ENCODE measurements at places on chromosomes 5 and 9.

DNA sequence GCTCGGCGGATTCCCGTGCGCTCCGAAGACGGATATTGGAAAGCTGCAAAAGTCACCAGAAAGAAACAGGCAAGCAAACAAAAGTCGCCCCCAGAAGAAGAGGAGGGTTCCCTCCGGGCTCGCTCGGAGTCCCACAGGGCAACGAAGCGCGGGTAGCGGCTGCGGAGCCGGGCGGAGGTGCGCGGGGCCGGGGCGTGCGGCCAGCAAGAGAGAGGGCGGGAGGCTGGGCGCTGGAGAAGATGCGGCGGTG is at the start of gene FBN2:
Gene FBN2, minus strand, starts transcription at position 246 of the 250 bp plus-strand sequence. CDS start 642 bp downstream, outside the sequence.
- DNase-seq = no peak

DNA sequence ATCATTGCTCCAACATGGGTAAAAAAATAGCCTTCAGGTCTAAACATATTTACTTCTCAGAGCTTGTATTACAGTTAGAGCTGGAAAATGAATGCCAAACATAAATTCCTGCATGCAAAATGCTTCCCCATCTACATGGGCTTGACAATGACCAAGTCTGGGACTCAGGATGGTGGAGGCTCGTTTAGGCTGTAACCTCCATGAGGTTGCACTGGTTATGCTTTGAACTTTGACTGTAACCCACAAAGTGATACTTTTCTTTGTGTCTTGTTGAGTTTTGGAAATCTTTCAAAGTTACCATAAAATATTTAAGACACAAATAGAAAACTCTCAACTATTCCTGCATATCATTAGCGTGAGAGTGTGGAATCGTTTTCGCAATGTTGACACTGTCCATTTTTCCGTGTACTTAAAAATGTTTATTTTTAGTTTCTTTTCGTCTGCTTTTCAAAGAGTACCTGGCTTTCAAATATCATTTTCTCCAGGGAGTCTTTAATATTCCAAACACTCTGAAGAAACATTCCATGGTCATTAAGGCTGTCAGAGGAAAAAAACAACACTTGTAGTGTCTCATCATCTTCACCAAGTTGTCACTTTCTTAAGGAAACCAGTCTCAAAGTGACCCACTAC is 487.8 kb downstream of the ENC1 start:
- DNase-seq = no peak

DNA sequence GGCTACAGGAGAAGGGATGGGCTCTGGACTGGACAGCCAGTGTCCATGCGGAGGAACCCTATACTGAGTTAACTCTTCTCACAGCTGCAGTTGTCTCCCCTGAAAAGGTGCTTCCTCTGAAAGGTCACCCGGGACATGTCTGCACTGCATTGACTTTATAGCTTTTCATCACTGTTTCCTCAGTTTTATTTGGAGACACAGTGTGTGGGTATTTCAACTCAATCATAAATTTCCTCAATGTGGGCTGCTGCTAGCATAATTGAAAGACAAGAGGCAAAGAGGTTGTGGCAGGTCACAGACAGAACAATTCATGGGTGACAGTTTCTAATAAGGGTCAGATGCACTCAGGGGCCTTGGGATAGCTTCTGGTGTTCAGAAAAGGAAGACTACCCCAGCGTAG is 336.8 kb downstream of the KDM4C start:
- no peak for DNase-seq

DNA sequence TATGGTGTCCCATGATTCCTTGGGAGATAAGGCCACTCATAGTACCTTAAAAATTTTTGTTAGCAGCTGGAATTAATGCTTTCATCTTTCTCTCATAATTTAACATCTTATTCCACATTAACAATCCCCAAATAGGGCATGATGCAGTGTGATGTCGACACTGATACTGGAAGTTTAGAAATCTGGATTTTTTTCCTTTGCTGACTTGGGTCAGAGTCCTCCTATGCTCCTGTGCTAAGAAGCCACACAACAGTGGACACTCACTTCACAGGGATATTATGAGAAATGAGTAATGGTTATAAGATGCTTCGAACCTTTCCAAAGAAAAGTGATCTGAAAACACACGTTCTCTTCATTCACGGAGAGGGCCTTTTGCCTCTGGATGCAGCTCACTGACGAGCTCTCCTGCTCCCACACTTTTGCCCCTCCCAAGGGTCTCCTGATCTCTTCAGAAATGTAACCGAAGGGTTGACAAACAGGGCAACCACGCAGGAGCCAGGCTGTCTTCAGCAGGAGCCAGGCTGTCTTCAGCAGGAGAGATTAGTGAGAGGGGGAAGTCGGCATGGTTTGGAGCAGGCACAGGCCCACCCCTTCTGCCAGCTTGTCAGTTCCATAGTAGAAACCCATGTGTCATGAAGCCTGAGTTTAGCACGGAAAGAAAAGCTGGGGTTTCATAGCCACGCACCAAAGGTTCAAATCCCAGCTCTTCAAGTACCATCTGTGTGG is 247.8 kb downstream of the AOPEP start:
- no peak for DNase-seq

GRCh38 chr9:34536685-34537084 is 13.9 kb upstream of the ENHO start:
- no peak for DNase-seq

GRCh38 chr5:74149395-74149794 is 491.1 kb downstream of the ENC1 start:
- no peak for DNase-seq

DNA sequence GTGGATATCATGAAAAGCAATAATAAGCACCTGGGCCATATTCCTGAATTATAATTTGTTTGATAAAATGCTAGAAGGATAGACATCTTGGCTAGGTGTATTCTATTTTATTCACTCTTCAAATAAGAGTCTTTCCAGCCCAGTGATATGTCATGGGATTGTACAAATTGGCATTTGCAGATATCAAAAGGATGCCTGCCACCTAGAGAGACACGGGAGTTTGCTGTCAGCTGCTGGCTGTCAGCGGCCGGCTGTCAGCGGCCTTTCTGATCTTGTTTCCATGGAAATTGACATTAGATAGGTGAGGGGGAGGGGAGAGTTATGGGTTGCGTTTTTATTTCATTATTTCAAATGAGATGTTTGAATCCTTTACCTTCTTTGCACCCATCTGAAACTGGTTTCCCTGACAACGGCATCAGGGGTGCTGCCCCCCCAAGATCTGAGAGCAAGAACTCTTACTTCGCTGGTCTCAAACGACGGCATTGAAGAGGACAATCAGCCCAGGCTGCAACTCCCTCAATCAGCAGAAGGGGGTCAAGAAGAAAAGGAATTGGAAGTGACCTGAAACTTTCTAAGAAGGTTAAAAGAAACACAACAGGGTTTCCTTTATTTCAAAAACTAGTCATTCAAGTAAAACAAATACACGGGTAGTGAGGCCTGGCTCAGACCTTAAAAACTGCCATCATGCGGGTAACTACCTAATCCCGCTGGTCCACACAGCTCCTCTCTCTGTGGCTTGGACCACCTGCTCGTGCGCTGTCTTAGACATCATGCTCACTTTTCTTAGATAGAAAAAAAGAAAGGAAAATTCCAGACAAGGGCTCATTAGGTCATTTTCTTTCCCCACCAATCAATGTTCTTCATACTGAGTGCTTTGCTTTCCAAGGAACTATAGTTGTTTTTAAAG is 115.7 kb downstream of the TLE1 start:
- DNase-seq = no peak

GRCh38 chr5:117095346-117096332 is 521.0 kb upstream of the SEMA6A start:
- DNase-seq = no peak

DNA sequence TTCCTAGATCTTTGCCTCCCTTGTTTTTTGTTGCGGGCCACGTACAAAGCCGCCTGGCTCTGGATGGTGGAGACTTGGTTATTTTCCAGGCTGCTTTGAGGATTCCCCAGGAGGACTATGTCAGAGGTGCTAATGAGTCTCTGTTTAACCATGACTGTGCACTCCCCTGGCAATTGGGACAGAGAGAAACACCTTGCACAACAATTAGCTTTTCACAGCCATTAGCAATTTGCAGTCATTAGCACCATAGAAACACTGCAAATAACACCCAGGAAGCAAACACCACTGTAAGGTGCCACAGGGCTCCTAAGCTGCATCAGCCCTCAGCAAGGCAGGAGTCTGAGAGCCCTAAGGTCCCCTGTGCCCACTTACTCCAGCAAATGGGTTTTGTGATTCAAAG is 201.0 kb upstream of the VLDLR start:
- no peak for DNase-seq

GRCh38 chr5:176371621-176372539 is 6.6 kb downstream of the ARL10 start:
- no peak for DNase-seq

DNA sequence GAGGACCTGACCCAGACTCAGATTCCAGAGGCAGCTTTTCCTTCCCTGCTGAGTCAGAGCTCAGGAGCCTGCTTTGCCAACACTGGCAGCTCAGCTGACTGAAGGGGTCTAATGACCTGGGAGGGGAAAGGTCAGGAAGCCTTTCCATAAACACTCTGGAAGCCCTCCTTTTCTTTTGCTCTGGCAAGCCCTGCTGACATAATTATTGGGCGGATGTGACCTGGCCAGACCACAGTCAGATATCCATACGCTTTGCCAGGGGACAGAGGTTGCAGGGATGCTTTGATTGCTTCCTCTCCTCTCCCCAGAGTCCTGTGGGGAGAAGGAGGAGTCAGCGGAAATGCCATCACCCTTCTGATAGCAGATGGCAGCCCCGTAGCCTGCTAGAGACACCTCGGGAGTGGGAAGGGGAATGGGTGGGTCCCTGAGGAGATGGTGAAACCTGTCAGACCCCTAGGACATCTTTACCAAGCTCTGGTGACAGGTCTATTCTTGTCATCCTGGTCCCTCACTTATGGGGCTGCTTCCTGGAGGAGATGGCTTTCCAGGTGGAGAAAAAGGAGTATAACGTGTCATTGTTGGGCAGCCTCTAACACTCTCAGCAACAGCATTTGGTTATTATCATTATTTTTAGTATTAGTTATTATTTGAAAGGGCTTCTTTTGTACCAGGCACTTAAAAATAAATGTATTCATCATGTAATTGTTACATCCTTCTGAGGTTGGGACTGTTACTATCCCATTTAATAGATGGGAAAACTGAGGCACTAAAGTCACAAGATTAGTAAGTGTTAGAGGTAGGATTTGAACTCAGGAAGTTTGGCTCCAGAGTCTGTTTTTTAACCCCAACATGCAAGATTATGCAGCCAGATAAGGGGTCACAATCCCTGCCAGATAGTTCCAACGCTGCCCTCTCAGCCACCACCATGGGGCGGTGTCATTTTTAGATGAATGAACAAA is 11.6 kb downstream of the COL27A1 start:
- DNase-seq = no peak

DNA sequence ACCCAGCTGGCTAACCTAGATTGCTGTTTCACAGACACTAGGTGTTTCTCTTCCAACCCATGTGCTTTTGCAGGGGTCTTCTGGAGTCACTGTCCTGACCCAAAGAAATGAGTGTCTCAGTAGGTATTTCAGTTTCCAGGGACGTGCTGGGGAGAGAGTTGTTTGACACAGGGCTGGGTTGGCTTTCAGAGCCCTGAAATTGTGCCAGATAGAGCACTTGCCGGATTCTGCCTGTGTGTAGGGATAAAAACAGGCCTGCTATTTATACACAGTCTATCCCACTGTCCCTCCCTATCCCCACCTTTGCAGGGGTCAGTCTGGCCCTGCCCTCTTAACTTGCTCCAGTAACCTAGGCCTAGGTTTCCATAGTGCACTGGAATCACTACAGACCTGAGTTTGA is 957 bp upstream of the HBEGF start:
- DNase-seq = no peak

DNA sequence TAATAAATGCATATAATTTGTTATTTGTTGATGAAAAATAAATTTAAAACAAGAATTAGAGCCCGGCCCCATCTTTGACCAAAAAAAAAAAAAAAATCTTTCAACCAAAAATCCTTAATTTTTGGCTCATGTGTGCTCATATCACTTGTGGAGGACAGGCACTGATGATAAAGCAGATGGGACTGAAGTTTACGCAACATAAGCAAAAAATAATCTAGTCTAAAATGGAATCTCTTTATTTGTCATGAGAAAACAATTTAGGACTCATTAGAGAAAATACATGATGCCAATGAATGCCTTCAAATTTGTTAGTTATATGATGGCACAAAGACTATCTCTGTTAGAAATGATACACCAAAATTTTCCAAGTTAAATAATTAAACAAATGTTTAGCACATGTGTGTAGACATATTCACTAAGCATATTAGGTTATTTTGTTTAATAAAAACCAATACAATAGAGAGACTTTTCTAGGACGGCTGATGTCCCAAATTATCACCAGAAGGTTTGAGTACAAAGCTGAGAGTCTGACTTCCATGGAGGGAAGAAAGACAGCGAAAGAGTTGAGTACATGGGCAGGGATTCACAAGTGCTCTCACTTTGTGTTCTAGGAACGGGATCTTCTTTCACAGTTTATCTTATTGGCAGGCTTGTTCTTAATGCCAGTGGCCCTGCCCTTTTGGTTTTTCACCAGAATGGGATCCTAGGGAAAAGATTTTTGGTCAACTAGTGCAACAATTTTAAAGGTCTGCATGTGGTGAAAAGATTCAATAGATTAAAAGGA is 621.4 kb downstream of the RAB3C start:
- DNase-seq = no peak

GRCh38 chr5:68265347-68265746 is 49.8 kb downstream of the PIK3R1 start:
- DNase-seq = no peak

GRCh38 chr5:164052536-164053093 is 547.2 kb downstream of the MAT2B start:
- DNase-seq = no peak

DNA sequence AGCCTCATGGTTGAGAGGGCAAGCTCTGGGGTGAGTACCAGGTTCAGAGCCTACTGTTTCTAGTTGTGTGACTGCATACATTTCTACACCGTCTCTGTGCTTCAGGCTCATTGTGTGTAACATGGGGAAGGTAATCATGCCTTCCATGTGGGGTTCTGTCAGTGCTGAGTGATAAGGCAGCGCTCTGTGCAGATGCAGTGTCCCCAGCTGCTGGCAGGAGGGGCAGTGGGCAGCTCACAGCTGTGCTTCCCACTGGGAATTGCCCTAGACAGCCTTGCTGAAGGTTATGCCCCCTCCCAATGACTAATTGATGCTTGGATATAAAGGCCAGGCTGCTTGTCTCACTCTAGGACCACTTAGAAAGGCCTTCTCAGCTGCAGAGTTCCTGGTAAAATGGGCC is 121.8 kb upstream of the SAP30L start:
- DNase-seq = no peak
